ENCODE measurements at places on chromosomes 6 and 20.

GRCh38 chr6:140050101-140050995, 675.9 kb upstream of the CITED2 start:
- DNase-seq, result no peak

DNA sequence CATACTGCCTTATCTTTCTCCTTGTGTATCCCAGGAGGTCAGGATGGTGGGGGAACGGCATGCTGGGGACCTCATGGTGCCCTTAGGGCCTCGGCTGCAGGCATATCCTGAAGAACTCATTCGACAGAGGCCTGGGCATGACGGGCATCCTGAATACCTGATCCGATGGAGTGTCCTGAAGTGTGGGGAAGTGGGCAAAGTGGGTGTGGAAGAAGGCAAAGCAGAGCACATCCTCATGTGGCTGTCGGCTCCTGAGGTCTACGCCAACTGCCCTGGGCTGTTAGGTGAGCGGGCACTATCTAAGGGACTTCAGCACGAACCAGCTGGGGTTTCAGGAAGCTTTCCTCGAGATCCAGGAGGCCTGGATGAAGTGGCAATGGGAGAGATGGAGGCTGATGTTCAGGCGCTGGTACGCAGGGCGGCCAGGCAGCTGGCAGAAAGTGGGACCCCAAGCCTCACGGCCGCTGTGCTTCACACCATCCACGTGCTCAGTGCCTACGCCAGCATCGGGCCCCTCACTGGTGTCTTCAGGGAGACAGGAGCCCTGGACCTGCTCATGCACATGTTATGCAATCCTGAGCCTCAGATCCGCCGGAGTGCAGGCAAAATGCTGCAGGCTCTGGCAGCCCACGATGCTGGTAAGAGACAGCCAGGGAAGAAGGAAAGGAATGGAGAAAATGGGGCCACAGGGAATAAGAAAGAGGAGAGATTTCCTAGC, 2.4 kb downstream of the CUL9 start:
- DNase-seq, result no peak

GRCh38 chr6:35343092-35343834, 905 bp downstream of the PPARD start:
- peak; percentile 84 for DNase-seq

GRCh38 chr20:32903666-32904175, 45.0 kb downstream of the EFCAB8 start:
- DNase-seq, result no peak

- DNase-seq, result no peak
These were observed 44.2 kb upstream of the PDE10A start for GRCh38 chr6:165707067-165707853.

DNA sequence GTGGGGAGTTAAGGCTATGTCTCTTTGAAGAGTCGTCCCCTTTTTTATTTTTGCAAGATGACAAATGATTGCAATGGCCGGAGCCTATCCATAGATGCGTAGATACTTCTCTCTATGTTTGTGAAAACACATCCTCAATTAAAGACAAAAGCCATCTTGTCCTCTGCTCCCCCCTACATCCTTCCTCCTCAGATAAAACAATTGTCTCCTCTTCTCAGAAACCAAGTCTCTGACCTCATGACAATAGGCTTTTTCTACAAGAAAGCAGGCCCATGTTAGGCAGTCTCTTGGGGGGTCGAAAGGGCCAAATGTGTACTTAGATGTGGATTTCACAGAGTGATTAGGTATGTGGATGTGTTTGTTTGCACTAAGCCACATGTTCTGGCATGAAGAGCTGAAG, 51.1 kb upstream of the SSTR4 start:
- DNase-seq, result no peak

DNA sequence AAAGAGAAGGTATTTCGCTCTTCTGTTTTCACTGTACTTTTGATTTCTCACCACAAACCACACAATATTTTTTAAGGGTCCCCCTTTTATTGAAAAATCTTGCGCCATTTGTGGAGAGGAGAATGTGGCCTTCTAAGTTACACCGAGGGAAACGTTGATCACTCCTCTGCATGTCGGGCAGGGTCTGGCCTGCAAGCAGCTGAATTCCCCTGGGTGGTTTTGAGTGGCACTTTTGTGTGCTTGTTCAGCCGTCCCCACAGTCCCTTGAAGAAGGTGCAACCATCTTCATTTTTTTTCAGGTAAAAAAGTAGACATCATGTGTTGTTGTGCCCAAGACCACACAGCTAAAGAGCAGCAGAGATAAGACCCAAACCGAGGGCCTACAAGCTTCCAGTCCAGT, 6.1 kb downstream of the GPR31 start:
- no peak for DNase-seq

GRCh38 chr6:105184921-105185320, 5.1 kb upstream of the POPDC3 start:
- no peak for DNase-seq

- no peak for DNase-seq
These were observed 49.3 kb upstream of the ARID1B start for GRCh38 chr6:156727715-156728385.

DNA sequence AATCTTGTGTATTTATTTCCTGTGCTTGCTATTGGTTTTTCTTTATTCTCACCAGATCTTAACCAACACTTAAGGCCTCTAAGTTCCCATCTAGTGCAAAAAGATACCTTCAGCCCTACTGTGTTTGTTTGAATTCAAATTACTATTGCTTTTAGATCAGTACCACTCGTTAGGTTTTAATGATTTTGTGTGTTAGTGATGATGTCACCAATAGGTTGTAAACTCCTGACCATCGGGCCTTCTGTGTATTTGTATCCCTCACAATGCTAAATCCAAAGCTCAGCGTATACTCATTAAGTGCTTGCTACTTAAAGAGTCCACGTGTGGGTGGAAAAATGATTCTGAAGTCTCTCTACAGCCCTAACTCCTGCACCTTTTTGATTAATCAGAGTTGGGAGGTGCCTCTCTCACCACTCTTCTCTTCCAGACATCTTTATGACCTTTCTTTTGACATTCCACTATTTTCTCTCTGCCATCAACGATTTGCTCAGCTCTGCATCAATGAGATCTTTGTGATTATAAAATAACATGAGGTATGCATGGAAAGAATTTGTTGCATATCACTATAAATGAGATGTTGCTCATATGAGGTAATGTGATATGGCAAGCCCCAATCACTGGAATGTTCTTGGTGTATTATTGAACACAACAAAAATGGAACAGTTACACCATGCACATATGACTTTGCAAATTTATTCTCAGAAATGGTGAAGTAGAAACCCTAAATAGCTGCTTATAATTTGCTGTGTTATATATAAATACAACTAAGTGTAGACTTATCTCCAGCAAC, 55.1 kb upstream of the LAMA2 start:
- DNase-seq, result no peak

DNA sequence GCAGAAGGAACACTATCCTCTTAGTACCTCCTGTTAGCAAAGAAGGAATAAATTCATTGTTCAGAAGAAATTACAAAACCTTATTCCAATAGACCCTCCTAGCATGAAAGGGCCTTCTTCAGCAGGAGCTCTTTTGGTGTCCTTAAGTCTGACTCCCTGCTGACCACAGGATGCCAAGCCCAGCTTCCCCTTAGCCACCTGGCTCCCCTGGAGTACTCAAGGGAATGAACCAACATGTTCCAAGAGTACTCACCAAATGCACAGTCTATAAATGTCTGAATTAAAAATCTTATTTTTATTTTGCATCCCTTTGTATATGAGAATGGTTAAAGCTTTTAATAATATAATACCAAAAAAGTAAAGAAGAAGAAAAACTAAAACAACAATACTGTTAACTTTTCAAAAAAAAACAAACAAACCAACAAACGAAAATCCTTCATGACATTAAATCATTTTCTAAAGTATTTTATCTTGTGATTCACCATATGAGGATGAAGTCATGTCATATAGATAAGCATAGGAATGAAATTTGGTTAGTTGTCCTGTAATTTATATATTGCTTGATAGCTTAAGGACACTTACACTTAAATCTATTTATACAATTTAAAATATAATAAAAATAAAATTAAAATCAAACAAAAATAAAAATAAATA, 1355.1 kb downstream of the HACE1 start:
- DNase-seq, result no peak

DNA sequence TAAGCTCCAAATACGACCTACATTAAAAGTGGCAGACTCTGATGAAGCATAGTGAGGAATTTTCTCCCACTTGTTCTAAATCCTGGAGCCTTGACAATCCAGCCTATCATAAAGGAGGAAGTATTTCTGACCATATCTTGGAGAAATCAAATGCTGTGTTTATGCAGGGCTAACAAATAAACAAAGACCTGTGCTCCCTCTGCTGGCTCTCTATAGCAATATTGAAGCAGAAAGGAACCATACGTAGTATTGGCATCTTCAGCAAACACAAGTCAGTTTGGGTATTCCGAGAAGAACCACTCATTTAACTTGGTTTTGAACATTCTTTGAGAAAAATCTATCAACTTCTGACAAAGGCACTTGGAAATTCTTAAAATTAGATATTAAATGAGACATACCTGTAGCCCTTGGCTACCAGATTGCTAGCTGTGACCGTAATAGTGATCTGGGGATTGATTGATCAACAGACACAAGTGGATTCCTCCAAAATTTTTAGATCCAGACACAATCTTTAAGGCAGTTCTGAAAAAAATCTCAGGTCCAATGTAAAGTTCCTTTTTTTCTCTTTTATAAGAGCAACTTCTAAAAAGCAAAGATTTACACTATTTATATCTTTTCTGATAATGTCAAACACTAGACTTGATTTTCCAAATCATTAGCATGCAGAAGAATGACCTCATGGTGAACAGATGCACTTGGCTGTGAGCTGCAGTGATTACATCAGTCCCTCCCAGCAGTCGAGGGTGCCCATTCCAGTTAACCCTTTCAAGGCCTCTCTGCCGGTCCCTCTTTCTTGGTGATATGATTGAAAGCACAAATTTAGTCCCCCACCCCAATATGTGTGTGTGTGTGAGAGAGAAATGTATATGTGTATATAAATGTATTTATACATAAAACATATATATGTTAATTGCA, 40.2 kb downstream of the INSM1 start:
- DNase-seq, result no peak

DNA sequence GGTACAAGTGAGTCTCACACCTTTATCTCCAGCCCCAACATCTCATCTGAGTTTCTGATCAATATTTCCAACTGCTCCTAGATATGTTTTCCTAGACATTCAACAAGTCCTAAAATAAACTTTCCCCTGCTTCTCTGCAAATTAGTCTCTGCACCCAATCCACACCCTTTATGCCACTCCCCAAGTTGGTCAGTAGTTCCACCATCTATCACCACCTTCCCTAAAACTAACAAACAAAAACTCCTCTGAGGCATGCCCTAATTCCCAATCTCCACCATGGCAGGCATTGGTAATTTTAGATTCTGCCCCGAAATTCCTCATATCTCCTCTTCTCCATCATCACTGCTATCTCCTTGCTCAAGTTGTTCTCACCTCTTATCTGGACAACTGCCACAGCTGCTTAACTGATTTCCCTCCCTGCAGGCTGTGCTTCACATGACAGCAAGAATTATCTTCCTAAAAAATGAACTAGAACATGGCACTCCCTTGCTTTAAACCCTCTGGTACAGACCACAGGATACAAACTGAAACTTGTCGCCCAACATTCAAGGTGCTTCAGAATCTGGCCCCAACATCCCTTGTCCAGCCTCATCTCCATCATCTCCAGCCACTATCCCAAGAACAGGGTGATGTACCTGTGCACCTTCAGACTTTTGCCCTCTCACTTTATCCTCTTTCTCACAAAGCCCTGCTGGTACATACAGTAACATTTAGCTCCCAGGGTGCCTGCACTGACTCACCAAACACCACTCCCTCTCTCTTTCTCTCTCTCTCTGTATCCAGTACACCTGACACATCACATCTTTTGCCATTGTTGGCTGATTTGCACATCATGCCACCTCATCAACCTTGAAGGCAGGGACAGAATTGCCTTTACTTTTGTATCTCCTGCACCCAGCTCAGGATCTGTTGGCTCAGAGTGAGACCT, 55.5 kb downstream of the ZHX3 start:
- no peak for DNase-seq

DNA sequence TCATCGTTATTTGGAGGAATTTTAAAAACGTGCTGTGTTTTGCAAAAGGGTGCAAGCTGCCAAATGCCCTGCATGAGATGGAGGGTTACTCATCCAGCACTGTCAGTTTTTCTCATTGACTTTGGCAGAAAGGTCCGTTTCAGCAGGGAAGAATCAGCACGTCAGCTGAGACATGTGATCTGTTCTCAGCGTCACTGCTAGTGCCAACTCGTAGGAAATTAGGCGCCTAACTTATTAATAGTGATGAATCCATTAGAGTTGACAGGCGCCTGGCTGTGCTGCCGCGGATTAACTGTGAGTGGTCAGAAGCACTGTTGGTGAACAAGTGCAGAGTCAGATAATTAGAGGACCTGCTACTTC, 175.5 kb upstream of the FOXQ1 start:
- no peak for DNase-seq

DNA sequence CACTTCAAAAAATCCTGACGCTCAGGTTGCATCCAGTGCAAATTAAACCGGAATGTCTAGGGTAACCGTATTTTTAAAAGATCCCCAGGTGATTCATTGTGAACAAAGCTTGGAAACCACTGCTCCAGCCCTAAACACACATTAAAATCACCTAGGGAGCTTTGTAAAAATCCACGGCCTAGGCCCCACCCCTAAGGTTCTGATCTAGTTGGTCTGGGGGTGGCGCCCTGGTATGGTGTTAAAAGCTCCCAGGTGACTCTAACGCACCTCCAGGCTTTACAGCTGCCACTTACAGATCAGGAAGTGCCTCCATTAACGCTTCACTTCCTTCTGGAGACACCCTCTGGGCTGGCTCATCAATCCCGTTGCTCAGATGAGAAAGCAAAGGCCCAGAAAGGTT, 92.2 kb downstream of the GRM4 start:
- DNase-seq, result no peak

GRCh38 chr6:166313255-166314070, 5.3 kb upstream of the PRR18 start:
- DNase-seq, result peak; percentile 76

DNA sequence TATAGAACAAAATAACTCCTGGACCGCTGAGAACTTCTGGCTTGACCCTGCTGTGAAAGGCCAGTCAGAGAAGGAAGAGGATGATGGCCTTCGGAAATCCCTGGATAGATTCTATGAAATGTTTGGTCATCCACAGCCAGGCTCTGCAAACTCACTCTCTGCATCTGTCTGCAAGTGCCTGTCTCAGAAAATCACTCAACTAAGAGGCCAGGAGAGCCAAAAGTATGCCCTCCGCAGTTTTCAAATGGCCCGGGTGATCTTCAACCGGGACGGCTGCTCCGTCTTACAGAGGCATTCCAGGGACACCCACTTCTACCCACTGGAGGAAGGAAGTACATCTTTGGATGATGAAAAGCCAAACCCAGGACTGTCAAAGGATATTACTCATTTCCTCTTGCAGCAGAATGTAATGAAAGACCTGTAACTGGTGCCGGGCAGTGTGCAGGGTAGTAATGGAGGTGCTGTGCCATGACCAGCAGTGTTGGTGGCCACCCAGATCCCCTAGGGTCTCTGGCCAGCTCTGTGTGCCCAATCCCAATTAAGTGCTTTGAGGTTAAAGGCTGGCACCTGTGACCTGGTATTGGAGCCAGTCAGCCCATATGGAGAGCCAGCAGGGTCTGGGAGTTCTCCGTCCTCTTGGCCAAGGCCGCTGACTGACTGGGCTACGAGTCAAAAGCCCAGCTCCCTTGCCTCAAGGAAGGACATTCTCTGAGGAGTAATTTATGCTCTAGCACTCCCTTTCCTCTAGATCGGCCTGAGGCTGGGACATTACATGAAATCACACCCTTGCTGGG, 87.1 kb downstream of the TRMT6 start:
- DNase-seq, result peak; percentile 76

Measured in AML-193 (cell line).